ENCODE measurements at places on chromosomes 5 and 9. TPM values are rescaled to one million over a fixed set of nuclear protein-coding genes. Genes with fewer than 3 reads are reported as not detected.

The GTF3C4 gene
- 12.8 TPM for total RNA-seq

The GARIN3 gene
- total RNA-seq = not detected

The IFNK gene
- not detected for total RNA-seq

The TRIM7 gene
- 4.2 TPM for total RNA-seq

Measured in naive thymus-derived CD8-positive, alpha-beta T cell (primary cell).